ENCODE measurements at places on chromosomes 2 and 18. TPM values are rescaled to one million over a fixed set of nuclear protein-coding genes. Genes with fewer than 3 reads are reported as not detected.

DNA sequence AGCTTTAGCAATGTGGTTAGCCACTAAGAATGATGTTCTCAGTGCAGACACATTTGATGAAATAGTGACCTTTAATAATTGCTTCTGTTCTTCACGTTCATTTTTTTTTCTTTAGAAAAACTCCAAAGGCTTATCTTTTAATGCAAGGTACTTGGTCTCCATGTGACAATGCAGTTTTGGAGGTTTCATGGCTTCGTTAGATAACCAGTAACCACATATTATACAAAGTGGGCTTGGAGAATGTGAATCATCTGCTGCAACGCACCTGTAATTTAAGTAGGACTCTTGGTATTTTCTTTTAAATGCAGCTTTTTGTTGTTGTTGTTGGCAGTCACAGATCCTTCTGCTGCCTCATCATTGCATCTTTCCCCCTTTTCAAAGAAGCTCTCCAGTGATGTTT is 1606.3 kb downstream of the SUCLG1 start:
- no peaks in the 10 kb centered on the region for H3K27me3 ChIP-seq
- H3K4me1 ChIP-seq, result no peaks in the 10 kb centered on the region
- H3K36me3 ChIP-seq, result no peaks in the 10 kb centered on the region
- H3K27ac ChIP-seq, result no peak overlapping the region
- DNase-seq, result no peak

- H3K36me3 ChIP-seq, result no peaks in the 10 kb centered on the region
- DNase-seq, result no peak
- no peak overlapping the region for H3K4me3 ChIP-seq
- no peak overlapping the region for H3K27ac ChIP-seq
- no peaks in the 10 kb centered on the region for H3K27me3 ChIP-seq
These were observed 15.4 kb downstream of the IL1B start for GRCh38 chr2:112821142-112821541.

- no peaks in the 10 kb centered on the region for H3K27me3 ChIP-seq
- no peak for DNase-seq
These were observed 70.8 kb downstream of the RAPGEF4 start for GRCh38 chr2:172806493-172806892.

FBXO41 gene
- total RNA-seq, result 12.4 TPM

DNA sequence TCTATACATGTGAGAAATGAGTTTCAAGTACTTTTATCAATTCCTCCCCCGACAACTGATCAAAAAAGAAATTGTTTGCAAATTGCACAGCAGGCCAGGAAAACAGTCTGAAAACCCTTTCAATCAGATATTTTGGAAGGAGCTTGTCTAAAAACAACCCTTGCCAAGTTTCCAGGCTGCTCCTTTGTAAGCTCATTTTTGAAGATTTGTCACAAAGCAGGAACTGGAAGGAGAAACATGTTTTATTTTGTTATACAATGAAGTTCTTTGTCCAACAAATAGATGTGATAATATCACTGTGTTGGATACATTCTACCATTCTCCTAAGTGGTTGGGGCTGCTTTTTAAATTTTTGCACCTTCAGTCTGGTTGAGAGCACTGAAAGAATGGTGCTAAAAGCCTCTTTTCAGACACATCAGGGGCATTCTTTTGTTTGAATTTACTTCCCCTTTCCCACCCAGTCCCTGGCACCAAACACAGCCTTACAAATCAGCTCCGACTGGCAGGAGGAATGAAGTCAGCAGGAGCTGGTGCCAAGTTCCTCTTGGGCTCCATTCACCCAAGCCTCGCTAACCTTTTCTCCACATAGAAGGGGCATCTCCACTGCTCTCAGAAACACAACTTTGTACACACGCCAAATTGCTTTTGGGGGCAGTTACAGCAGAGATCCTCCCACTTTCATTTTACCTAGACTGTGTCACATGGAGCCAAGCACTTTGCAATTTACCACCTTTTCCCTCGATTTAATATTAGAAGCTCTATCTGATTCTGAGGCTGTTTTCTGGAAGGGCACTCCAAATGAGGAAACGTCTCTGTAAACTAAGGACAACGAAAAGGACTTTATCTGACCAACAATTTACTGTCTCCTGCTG is 88.0 kb downstream of the C1D start:
- no peaks in the 10 kb centered on the region for H3K4me1 ChIP-seq
- no peak for DNase-seq
- H3K27me3 ChIP-seq, result no peaks in the 10 kb centered on the region
- H3K36me3 ChIP-seq, result no peaks in the 10 kb centered on the region

DNA sequence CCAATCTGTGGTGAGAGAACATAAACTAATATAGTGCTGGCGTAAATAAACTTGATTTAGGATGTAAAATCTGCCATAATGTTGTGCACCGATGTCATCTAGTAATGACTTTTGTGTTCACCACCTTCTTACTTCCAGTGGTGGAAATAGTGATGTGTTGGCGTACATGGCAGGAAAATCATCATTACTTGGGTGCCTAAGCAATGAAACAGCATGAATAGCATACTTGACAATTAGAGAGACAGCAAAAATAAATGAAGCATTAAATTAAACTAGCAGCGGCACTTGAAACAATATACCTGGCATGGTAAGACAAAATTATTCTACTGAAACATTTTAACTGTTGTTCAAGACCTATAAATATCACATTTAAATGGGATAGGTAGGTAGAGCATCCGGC is 73.2 kb upstream of the DSC1 start:
- no peak overlapping the region for H3K27ac ChIP-seq
- H3K4me3 ChIP-seq, result no peak overlapping the region
- H3K4me1 ChIP-seq, result no peaks in the 10 kb centered on the region
- H3K27me3 ChIP-seq, result no peaks in the 10 kb centered on the region
- no peaks in the 10 kb centered on the region for H3K36me3 ChIP-seq

SEPTIN2 gene
- 281 TPM for total RNA-seq

DNA sequence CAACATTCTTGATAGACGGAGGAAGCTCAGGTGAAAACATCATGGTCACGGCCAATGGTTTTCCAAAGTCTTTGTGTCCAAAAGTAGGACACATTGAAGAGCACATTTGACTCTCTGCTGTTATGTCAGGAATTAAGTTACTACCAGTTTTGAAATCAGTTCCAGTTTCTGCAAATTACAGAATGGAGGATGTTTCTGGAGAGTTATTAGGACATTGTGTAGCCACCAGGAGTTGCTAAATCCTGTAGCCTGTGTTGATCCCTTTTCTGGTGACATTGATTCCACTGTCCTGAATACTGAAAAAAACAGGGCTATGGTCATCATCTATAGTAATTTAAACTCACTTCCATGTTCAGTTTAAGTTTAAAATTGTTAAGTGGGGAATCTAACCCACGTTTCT is 15.3 kb downstream of the UPP2 start:
- no peak overlapping the region for H3K4me3 ChIP-seq
- H3K27ac ChIP-seq, result no peak overlapping the region
- no peak for DNase-seq
- H3K4me1 ChIP-seq, result no peaks in the 10 kb centered on the region
- no peaks in the 10 kb centered on the region for H3K36me3 ChIP-seq
- no peaks in the 10 kb centered on the region for H3K27me3 ChIP-seq

GRCh38 chr2:237927135-237927534 is 39.7 kb upstream of the UBE2F start:
- no peak overlapping the region for H3K4me3 ChIP-seq
- no peak overlapping the region for H3K27ac ChIP-seq
- H3K36me3 ChIP-seq, result no peaks in the 10 kb centered on the region
- no peaks in the 10 kb centered on the region for H3K27me3 ChIP-seq
- no peaks in the 10 kb centered on the region for H3K4me1 ChIP-seq
- no peak for DNase-seq

GRCh38 chr2:43718530-43719124 is 42.4 kb upstream of the C1GALT1C1L start:
- DNase-seq, result no peak
- H3K36me3 ChIP-seq, result no peaks in the 10 kb centered on the region
- H3K27me3 ChIP-seq, result no peaks in the 10 kb centered on the region
- no peak overlapping the region for H3K27ac ChIP-seq
- H3K4me3 ChIP-seq, result no peak overlapping the region

GRCh38 chr2:78416625-78417300 is 608.7 kb upstream of the REG3G start:
- no peak overlapping the region for H3K4me3 ChIP-seq
- no peaks in the 10 kb centered on the region for H3K4me1 ChIP-seq
- no peak overlapping the region for H3K27ac ChIP-seq

GRCh38 chr18:8987241-8987640 is 115.3 kb upstream of the NDUFV2 start:
- no peak overlapping the region for H3K4me3 ChIP-seq
- no peak overlapping the region for H3K27ac ChIP-seq
- H3K36me3 ChIP-seq, result no peaks in the 10 kb centered on the region
- DNase-seq, result no peak

- no peak for DNase-seq
- no peaks in the 10 kb centered on the region for H3K4me1 ChIP-seq
- H3K27me3 ChIP-seq, result no peaks in the 10 kb centered on the region
- no peaks in the 10 kb centered on the region for H3K36me3 ChIP-seq
These were observed 166.0 kb downstream of the AGAP1 start for GRCh38 chr2:235659767-235660322.

- no peak overlapping the region for H3K27ac ChIP-seq
- no peak for DNase-seq
- no peak overlapping the region for H3K4me3 ChIP-seq
- no peaks in the 10 kb centered on the region for H3K4me1 ChIP-seq
- H3K27me3 ChIP-seq, result no peaks in the 10 kb centered on the region
These were observed 19.8 kb downstream of the GRHL1 start for GRCh38 chr2:9971105-9971818.

SRD5A2 gene
- not detected for total RNA-seq

DNA sequence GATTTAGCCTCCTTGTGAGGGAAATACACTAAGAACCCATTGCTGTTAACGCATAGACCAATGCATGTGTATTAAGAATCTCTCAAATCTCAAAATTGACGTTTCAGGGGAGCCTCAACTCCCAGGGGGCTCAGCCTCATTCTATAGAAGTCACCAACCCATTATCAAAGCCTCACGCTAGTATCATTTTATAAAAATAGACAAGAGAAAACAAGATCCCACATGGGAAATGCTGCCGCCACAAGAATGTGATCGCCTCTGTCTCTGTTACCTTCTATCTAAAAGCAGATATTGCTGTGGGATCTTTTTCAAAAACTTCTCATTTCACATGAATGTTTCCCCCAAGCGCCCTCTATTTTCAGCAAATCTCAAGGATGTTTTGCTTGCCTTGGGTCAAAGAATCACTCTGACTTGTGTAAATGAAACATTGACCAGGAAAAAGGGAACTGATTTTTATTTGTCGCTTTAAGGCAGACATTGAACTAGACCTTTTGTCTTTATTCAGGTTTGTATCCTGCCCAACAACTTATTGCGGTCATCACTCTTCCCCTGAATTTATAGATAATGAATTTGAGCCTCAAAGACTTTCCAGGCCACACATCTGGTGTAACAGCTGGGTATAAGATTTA is 679.0 kb upstream of the ID2 start:
- DNase-seq, result no peak
- no peaks in the 10 kb centered on the region for H3K27me3 ChIP-seq
- no peaks in the 10 kb centered on the region for H3K4me1 ChIP-seq
- H3K4me3 ChIP-seq, result no peak overlapping the region
- H3K36me3 ChIP-seq, result no peaks in the 10 kb centered on the region
- H3K27ac ChIP-seq, result no peak overlapping the region

TMEM17 gene
- not detected for total RNA-seq

DNA sequence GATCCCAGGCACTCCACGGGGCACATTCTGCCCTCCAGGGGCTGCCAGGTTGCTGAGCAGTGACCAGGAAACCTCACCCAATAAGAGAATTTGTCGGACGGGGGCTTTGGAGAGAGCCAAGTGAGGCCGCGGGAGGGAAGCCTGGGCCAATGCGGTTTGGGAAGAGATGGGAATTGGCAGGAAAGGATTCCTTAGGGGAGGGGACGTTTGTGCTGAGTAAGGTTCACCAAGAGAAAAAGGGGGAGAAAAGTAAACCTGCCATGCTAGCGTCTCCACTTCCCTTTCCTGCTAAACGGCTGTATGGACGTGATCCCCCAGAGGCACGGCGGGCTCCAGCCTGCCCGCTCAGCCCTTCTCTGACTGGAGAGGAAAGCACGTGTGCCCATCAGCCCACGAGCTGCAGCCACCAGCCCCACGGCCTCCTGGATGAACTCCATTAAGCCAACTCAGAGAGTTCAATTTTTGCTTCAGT is 194.4 kb upstream of the ID2 start:
- H3K27me3 ChIP-seq, result no peaks in the 10 kb centered on the region
- peaks cover 12% of the 10 kb centered on the region for H3K4me1 ChIP-seq
- no peak for DNase-seq
- H3K4me3 ChIP-seq, result no peak overlapping the region

GRCh38 chr2:508121-508520 is 169.1 kb downstream of the TMEM18 start:
- no peaks in the 10 kb centered on the region for H3K36me3 ChIP-seq
- no peak overlapping the region for H3K27ac ChIP-seq
- DNase-seq, result no peak
- H3K27me3 ChIP-seq, result no peaks in the 10 kb centered on the region
- H3K4me1 ChIP-seq, result no peaks in the 10 kb centered on the region

DNA sequence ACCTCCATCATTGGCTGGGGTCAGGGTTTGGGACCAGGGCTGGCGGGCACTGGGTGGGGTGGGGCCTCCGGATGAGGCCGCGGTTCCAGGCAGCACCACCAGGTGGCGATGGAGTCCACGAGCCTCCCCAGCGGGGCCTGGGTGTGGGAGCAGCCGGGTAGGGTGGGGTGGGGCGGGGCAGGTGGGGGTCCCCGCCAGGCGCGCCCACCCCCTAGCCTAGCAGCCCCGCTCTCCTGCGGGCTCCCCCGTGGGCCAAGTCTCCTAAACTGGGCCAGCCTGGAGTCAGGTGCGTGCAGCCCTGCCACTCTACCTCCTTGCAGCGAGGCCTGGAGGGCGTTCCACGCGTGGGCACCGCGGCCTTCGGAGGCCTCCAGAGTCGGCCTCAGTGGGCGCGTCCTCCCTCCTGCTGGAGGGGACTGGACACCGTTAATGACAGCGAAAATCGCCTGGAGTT is 187.5 kb downstream of the TWIST2 start:
- no peaks in the 10 kb centered on the region for H3K36me3 ChIP-seq
- H3K27me3 ChIP-seq, result no peaks in the 10 kb centered on the region
- peak; percentile 72 for DNase-seq
- peaks cover 4% of the 10 kb centered on the region for H3K4me1 ChIP-seq
- no peak overlapping the region for H3K27ac ChIP-seq

DNA sequence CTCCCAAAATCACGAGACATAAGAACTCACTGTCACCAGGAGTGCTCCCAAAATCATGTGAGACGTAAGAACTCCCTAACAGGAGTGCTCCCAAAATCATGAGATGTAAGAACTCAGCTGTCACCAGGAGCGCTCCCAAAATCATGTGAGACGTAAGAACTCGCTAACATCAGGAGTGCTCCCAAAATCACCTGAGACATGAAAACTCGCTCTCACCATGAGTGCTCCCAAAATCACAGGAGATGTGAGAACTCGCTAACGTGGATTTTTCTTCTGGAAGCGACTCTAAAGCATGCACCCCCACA is 53.1 kb downstream of the CTDP1 start:
- DNase-seq, result no peak
- H3K4me3 ChIP-seq, result no peak overlapping the region
- peaks cover 97% of the 10 kb centered on the region for H3K36me3 ChIP-seq
- H3K4me1 ChIP-seq, result no peaks in the 10 kb centered on the region
- no peak overlapping the region for H3K27ac ChIP-seq

SALL3 gene
- total RNA-seq, result not detected

GRCh38 chr2:239727776-239728600 is 297.2 kb downstream of the NDUFA10 start:
- H3K27ac ChIP-seq, result no peak overlapping the region
- H3K4me1 ChIP-seq, result no peaks in the 10 kb centered on the region
- no peak overlapping the region for H3K4me3 ChIP-seq
- H3K36me3 ChIP-seq, result no peaks in the 10 kb centered on the region
- no peaks in the 10 kb centered on the region for H3K27me3 ChIP-seq
